ENCODE measurements at places on chromosomes 16 and 17.

- DNase-seq: no peak
Measured at GRCh38 chr16:23663918-23664317, 14.8 kb upstream of the PLK1 start.

DNA sequence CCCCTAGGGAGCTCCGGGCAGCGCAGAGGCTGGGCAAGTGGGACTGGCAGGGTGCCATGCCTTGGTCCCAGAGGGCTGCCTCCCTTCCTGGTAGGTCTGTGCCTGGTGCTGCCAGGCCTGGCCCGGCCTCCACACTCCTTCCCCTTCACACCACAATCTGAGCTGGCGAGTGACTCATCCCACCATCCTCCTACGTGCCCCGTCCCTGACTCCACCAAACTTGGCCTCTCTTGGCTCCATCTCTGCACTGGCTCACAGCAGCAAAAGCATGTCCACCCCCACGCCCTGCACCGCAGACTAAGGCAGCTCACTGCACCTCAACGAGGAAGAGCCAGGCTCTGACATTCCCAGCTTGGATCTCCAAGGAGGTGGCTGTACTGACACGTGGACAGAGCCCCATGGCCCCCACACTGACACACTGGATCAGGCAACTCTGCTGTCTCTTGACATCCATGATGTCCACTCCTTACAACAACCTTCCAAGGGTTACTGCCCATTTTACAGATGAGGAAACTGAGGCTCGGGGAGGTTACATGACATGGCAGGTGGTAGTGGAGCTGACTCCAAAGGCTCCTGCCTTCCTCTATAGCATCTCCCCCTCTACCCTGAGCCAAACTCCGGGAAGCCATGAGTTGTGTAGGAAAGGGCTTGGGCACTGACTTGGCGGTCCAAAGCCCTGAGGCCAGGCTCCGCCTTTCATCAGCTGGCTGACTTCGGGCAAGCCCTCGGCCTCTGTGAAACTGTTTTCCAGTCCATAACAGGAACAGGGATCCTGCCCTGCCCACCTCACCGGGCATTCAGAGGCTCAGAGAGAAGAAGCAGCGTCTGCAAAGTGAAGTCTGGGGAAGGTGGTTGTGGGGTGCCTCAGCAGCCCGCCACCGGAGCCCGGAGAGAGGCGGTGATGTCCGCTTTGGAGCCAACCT, 20.1 kb upstream of the KRT19 start:
- peak; percentile 32 for DNase-seq

DNA sequence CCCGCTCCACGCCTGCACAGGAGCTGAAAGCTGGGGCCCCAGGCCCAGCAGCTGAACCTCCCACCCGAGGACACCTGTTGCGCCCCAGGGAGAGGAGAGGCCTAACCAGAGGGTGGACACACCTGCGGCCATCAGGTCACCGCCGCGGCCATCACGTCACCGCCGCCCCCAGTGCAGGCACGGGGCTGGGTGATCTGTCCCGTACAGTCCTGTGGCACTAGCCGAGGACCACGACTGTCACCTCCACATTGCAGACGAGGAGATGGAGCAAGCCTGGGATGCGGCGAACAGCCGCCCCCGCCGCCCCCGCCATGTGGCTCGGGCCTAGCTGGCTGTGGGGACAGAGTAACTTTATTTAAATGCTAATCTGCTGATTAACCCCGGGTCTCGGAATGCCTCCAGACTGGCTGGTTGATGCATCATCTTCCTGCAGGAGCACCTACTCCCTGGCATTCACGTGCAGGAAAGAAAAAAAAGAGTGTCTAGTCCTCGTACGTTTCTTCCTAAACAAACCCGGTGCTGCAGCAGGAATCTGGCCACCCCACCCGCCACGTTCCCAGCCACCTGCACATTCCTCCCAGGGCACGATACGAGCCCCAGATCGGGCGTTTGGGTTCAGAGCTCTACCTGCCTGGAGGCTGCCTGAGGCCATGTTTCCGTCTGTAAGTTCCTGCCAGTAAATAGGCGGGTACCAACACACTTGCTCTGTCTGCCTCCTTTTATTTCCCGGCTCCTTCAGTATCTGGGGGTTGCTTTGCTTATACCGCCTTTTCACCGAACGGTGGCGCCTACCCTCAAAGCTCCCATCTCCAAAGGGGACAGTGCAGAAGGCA, 29.9 kb downstream of the PIEZO1 start:
- DNase-seq: peak; percentile 21

GRCh38 chr16:13866073-13866472, 53.9 kb upstream of the ERCC4 start:
- peak; percentile 3 for DNase-seq

GRCh38 chr17:78031435-78031834, 72.9 kb downstream of the TNRC6C start:
- DNase-seq: no peak

GRCh38 chr16:73553941-73554660, 506.2 kb upstream of the ZFHX3 start:
- DNase-seq: no peak

DNA sequence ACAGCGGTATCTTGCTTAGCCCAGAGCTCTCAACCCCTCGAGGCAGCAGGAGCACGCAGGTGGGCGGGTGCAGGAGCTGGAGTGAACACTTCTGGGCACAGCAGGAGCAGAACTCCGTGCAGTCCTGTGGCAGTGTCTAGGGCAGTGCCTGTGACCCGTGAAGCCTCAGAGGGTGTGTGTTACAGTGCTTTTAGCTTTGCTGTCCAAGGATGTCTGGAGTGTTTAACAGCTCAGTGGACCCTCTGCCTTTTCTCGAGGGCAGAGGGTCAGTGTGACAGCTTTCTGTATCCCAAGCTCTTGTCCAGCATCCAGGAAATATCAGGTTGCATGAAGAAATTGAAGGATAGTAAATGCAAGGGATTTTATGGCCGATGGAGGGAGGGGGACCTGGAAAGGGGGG, 16.4 kb upstream of the SSTR5 start:
- no peak for DNase-seq

DNA sequence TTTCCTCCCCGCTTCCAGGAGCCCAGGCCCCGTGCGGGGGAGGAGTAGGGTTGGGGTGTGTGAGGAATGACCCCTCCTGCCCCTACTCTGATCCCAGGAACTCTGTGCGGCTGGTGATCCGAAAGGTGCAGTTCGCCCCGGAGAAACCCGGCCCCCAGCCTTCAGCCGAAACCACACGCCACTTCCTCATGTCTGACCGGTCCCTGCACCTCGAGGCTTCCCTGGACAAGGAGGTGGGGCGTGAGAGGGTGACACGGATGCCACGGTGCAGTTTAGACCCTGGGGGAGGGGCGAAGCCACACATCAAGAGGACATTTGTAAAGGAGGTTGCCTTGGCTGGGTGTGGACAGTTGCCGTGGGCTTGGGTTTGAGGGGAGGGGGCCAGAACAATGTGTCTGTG, 7.4 kb downstream of the ARRB2 start:
- DNase-seq: peak; percentile 25

- DNase-seq: no peak
Measured at GRCh38 chr16:64158941-64159588, 962.8 kb downstream of the CDH11 start.

- DNase-seq: no peak
Measured at GRCh38 chr17:44959821-44960531, 8.1 kb downstream of the C1QL1 start.

GRCh38 chr16:53876811-53877210, 172.9 kb downstream of the FTO start:
- DNase-seq: no peak

DNA sequence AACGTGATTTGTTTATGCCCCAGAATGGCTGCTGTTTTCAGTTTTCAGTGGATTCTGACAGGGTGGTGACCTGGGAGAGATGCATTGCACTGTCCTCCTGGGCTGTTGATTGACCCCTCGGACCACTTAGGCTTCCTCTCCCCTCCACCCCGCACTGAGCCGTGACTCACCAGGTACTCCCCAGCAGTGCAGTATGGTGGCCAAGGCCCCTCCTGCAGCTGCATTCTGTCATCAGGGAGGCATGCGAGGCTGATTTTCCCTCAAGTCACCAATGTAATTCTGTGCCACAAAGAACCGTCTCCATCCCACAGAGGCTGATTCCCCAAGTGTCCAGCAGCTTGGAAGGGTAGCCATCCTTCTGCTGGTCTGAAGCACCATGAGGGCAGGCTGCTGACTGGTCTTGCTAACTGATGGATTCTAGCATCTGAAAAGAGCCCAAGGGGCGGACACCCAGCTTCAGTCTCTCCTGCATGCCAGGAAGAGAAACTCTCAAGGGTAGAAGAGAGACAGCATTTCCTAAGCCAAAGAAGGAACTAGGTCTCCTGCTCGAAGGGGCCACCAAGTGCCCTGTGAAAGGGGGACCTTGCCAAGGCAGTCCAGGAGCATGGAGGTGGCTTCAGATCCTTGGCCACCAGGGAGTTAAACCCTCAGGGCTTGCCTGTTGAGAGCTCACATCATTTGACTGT, 148.1 kb downstream of the SOCS1 start:
- DNase-seq: no peak

DNA sequence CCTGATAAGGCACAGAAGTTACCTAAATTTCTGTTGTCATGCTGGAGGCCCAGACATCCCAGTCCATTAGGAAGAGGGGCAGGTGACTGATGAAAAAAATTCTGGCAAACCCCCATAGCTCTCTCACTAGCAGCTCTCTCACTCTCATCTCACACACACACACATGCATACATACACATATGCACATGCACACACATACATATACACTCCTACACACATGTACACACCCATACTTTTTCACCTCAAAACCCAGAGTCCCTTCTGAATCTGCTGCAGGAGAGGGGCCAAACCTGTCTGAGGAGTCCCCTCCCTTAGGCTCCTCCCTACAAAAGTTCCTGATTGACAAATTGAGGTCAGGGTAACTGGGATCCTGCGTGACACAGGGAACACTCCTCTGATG, 22.6 kb upstream of the SDR42E2 start:
- no peak for DNase-seq

GRCh38 chr16:26108836-26109505, 417.2 kb downstream of the HS3ST4 start:
- DNase-seq: no peak

DNA sequence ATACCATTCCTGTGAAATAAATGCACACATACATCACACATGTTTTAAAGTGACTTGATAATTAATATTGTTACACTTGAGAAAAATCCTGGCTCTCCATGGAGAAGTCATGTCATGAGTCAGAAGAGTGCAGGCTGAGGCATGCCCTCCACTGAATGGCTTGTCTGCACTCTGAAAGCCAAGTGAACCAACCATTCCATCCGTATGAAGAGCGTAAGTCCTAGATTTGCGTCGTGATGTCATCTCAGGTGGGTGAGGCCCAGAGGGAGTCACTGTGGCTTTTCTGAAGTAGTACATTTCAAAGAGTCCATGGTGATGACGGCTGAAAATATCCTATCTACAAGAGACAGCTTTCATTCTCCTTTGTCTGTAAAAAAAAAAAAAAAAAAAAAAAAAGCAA, 83.5 kb upstream of the IRX5 start:
- no peak for DNase-seq

DNA sequence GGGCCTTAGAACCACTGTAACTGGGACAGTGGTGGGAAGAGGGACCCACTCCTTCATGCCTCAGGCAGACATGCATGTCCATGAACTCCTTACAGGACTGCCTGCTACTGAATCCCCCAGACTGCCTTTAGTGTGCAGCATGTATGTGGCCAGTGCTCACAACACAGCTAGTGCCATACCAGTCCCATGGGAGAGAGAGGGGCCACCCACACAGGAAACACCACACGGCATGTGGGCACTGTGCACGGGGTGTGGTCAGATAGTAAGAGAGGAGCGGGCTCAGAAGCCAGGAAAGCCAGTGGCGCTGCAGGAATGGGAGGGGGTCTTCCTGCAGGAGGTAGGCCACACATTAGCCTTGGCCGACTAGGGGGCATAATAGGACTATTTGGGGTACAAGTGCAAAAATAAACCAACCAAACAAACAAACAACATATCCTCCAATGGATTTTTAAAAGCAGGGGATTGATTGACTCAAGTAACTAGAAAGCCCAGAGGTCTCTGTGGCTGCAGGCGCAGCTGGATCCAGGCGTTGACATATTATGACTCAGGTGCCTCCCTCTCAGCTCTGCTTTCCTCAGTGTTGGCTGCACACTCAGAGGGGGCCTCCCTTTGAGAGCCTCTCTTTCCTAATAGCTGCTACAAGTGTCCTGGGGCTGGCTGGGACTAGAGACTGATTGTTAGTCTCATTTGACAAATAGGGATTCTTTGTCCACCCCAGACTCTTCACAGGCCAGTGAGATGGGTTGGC, 104.4 kb downstream of the AMFR start:
- no peak for DNase-seq

DNA sequence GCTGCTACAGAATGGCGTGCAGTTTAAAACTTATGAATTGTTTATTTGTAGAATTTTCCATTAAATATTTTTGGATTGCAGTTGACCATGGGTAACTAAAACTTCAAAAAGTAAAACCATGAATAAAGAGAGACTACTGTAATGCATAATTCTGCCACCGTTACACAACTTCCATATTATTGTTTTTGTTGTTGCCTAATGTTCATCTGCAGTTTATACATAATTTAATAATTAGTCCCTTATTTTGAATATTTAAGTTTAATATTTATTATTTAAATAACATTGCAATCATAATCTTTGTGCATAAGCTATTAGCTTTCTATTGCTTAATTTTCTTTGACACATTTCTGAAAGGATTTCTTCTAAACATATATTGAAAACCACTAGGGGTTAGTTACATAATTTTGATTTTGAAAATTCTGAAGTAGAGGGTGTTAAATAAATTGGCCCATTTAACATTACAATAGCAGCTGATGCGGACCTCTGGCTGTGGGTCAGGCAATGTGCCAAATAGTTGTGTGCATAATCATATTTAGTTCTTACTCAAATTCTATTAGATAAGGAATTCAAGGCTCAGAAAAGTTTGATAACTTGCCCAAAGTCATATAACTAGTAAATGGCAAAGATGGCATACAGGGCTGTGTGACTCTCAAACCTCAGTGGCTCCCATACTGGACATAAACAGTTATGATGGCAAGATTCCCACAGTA, 31.1 kb downstream of the PPM1E start:
- DNase-seq: peak; percentile 3

DNA sequence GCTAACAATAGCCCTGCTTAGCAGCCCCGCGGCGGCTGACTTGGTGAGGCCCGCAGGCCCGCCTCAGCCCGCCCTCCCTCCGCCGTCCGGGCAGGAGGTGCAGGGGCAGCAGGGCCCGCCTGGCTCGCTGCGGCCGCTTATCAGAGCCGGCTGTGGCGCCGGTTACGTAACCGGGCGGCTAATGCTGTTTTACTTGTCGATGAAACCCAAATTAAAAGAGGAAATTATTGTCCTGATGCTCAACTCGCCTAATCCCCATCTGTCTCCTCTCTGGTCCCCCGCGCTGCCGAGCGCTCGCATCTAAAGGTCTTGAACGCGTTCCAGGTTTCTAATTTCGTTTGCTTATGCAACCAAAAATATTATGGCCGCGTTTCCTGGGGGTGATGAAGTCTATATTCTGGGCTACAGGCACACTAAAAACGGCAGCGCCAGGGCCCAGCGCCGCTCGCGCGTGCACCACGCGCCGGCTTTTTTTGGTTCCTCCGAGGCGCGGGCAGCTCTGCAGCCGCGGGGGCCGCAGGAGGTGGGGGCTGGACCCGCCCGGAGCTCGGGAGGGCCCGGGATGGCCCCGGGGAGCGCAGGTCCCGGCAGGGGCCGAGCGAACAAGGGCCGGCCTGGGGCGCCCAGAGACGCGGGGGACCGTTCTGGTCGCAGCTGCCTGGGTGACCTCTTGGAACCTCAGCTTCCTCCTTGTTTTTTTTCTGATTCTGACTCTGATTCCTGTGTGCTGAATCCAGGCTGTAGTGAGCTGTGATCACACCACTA, 65.2 kb upstream of the TOB1 start:
- DNase-seq: peak; percentile 70

- peak; percentile 62 for DNase-seq
Measured at GRCh38 chr17:49997773-49998703, 3.0 kb upstream of the DLX3 start.

- no peak for DNase-seq
Measured at GRCh38 chr17:64008346-64008745, 10.2 kb downstream of the PRR29 start.
